ENCODE measurements at places on chromosomes 3 and 15.

DNA sequence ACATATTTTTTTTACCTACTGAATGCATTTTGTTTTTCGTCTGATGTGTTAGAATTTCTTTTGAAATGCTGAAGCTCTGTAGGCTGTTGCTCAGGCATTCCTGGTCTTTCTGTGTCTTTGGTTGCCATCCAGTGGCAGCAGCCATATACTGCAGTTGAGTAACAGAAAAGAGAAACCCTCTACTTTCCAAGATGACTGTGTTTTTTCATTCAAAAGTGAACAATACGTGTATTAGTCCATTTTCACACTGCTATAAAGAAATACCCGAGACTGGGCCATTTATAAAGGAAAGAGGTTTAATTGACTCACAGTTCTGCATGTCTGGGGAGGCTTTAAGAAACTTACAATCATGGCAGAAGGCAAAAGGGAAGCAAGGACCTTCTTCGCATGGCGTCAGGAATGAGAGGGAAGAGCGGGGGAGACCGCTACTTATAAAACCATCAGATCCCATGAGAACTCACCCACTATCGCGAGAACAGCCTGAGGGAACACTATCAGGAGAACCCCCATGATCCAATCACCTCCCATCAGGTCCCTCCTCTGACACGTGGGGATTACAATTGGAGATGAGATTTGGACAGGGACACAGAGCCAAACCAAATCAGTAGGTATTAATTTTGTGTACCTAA, 4.7 kb upstream of the GOLGA8B start:
- DNase-seq = peak; percentile 78

DNA sequence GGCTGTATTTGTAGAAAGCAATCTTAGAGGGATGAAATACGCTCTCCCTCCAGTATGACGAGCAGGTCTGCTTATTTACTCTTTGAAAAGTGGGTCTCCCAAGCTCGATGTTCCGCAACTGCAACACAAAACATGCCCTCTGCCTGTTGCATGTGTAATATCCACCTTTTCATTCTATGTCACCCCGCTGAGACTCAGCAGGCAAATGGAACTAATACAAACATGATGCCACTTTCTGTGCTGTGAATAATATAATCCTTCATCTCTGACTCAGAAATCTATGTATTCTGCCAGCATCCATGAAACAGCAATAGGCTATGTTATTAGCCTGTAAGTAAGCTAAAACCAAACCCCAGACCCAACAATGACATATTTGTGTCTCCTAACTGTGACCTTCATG, 200.8 kb upstream of the TMCO5A start:
- DNase-seq = no peak

DNA sequence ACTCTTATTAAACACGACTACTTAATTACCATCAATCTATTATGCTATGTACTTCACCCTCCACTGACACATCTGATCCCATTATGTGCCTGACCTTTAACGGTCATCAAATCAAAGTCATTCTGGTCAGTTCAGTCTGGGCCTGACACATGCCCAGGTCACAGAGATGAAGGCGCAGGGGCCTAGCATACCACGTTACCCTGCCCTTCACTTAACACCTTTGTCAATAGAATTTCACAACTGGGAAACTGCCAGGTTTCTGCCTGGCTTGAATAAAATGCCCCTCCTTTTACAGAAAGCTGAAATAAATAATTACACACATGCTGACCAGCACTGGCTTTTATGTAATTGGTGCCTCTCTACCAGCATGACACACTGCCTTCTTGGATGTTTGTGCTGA, 39.5 kb downstream of the MECOM start:
- no peak for DNase-seq

DNA sequence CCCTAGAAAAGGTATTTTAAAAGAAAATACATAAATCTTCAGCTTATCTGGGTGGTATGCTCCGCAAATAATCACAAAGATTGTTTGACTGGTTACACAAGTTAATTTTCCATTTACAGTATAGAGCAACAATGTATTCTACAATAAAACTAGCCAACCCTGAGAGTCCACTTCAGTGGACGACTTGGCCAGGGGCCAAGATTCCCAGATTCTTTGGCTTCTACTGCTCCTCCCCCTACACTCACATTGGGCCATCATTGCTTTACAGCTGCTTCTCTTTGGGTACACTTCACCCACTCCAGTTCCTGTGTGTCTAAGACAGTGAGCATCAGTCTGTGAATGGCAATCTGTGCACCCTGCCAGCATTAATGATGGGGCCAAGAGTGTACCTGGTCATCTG, 17.2 kb upstream of the PRICKLE2 start:
- peak; percentile 37 for DNase-seq

GRCh38 chr15:101013201-101013550, 94.0 kb downstream of the LRRK1 start:
- no peak for DNase-seq

DNA sequence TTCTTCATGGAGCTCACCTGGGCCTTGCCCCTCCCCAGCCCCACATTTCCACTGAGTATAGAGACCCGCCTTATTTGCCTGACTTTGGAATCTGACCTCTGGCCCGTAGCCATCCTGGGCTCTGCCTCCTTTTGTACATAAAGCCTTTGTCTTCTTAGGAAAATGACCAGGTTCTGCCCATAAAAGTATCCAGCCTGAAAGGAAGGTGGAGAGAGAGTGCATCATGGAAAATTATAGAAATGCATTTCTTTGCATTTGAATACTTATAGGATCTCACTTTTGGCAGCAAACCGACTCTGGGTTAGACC, 3.6 kb upstream of the SH2D7 start:
- no peak for DNase-seq

DNA sequence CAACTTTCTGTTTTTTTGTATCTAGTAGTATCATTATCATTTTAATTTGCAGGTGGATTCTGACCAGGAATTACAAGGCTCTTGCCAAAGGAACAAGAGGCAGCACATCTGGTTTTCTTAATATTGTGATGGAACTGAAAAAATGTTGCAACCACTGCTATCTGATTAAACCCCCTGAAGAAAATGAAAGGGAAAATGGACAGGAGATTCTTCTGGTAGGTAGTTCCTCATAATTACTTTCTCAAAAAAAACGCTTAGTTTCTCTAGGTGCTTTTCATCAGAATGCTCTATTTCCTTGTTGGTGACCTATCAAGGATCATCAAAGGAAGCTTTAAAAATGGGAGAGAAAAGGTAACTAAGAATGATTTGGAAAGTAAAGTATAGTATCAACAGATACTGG, 71.6 kb downstream of the CHD2 start:
- DNase-seq = no peak

- peak; percentile 75 for DNase-seq
These were observed 35.3 kb downstream of the OXNAD1 start for GRCh38 chr3:16300307-16300706.

GRCh38 chr3:59285560-59285959, 235.7 kb upstream of the CFAP20DC start:
- DNase-seq = no peak

- DNase-seq = no peak
These were observed 52.6 kb downstream of the MCF2L2 start for GRCh38 chr3:183375787-183376186.

DNA sequence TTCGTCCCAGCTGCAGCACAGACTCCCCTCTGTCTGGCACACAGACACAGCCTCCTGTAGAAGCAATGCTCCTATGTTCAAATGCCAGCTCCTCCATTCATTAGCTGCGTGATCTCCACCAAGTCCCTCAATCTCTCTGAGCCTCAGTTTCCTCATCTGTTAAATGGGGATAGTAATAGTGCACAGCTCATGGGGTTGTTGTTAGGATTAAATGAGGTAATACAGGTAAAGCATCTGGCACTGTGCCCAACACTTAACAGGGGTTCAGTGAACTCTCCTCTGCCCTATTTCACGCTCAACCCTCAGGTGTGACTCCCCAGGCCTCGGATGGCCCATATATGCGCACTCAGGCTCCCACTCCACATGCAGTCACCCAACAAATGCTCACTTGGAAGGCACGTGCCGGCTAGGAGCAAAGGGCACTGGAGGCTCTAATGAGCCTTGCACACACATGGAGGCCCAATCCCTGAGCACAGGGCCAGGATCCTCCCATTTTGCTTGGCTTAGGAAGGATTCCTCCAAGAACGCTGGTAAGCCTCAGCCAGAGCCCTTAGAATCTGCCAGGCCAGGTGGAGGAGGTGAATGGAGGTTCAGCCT, 176.0 kb upstream of the LINGO1 start:
- no peak for DNase-seq

DNA sequence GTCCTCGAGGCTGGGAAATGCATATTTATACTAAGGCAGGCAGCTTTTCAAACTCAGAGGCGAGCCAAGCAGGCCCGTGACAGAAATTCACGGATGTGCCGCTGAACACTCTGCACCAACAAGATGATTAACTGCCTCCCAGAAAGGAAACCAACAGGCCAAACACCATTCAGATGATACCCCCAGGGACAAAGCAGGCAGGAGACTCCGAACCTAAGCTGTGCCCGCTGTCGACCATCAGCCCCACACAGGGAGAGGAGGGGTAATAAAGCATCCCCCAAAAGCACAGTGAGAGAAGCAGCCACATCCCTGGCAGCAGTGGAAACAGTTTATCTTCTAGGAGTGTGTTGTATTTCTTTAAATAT, 31.8 kb downstream of the ADAMTS17 start:
- DNase-seq = no peak

- DNase-seq = peak; percentile 87
These were observed 356.4 kb downstream of the LPP start for GRCh38 chr3:188510366-188510765.

DNA sequence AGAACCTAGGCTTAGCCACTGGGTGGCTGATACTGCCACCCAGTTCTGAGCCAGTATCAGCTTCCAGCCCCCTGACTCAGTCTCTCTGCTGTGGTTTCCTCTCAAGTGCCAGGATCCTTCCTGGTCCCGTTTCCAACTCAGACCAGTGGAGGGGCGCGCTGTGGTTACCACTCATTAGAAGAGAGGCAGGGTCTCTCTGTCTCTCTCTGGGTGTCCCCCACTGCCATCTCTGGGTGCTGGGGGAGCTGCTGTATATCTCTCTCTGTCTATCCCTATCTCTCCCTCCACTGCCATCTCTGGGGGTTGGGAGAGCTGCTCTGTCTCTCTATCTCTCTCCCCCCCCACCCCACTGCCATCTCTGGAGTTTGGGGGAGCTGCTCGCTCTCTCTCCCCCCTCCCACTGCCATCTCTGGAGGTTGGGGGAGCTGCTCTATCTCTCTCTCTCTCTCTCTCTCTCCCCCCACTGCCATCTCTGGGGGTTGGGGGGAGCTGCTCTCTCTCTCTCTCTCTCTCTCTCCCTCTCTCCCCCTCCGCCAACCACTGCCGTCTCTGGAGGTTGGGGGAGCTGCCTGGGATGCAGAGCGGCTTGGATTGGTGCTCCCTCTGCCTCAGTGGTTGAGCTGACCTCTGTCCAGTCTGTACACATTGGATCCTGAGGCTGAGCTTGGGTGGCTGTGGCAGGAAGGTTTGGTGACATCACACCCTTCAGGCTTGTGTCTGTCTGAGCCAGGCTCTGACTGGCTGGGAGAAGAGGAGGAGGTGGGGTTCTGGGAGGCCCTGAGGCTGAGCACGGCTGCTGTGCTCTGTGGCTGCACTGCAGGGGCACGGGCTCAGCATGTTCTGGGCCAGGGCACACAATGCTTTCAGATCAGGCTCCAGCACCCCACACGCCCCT, 98.9 kb downstream of the APBA2 start:
- DNase-seq = peak; percentile 71

GRCh38 chr3:55719006-55719405, 231.9 kb upstream of the WNT5A start:
- no peak for DNase-seq

- no peak for DNase-seq
These were observed 14.6 kb downstream of the ITIH3 start for GRCh38 chr3:52809149-52809548.

DNA sequence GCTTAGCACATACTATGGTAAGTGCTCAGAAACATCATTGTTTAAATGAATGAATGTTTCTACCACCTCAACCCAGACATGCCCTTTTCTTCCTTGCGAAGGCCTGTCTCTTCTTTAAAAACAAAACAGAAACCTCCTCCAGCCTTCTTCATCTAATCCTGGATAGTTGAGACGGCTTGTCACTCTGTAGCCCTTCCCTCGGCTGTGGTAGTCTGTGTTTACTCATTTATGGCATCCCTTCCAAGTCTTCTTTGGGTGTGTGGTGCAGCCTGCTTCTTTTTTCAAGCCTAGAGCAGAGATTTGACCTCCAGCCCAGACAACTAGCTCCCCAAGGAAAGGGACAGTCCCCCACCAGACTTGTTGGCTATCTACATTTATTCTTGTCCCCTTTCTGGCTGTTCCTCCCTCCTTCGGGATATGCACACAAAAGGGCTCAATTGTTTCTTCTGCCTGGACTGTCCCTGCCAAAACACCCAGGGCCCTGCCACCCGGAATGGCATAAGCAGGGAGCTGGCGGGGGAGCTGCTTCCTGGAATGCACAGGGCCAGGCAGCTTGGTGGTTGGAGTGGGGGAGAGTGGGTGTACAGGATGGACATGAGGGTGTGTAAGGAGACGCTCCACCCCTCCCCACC, 67.8 kb downstream of the ITGA11 start:
- peak; percentile 40 for DNase-seq

DNA sequence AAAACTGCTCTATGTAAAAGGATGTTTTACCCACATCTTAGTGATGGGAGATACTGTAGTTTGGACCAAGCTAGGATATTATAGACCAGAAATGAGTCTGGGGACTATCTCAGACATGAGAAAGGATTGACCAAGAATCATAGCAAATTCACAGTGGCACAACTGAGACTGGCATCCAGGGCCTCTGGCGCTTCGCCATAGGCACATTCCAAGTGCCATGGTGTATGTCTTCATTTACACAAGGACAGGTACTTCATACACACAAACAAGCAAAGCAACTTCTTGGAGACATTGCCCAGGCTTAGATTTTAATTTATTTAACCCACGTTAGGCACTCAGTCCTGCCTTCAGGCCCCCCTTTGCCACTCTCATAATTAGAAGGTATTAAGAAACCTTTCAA, 28.9 kb downstream of the CACNA1D start:
- no peak for DNase-seq

GRCh38 chr3:194270627-194271459, 80.3 kb downstream of the CPN2 start:
- DNase-seq = peak; percentile 71

DNA sequence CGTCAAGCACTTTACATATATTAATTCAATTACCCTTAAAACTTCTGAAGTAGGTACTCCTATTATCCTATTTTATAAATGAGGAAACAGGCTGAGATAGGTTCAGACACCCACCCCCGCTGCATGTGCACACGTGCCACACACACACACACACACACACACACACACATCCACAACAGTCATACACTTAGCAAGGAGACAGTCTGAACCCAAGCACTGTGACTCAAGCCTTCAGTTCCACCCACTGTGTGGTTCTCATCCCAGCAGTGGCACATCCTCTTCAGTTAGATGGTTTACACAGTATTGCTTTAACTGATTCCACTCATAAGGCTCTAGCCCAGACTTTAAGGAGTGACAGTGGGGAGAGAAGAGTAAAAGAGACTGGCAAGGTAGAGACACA, 91.1 kb upstream of the FGF7 start:
- DNase-seq = no peak

DNA sequence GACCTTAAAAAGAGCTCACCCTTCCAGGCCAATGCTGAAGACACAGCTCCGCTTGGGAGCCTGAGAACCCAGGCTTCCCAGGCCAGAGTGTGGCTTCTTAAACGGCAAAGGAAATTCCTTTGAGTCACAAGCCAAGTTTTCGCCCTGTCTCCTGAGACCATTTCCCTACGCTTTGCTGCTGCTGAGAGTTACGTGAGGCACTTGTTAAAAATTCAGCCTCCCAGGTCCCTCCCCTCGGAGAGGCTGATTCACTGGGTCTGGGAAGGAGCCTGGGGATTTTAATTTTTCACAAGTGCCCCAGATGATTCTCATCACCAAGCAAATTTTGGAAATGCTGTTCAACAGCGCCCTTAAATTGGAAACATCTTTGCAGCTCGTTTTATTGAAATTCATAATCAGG, 25.5 kb downstream of the RLBP1 start:
- no peak for DNase-seq

GRCh38 chr3:105781871-105782270, 86.9 kb downstream of the CBLB start:
- DNase-seq = no peak

All from fibroblast of lung (primary cell).